AG04450 (cell line): ENCODE measurements at places on chromosomes 4 and X.

DNA sequence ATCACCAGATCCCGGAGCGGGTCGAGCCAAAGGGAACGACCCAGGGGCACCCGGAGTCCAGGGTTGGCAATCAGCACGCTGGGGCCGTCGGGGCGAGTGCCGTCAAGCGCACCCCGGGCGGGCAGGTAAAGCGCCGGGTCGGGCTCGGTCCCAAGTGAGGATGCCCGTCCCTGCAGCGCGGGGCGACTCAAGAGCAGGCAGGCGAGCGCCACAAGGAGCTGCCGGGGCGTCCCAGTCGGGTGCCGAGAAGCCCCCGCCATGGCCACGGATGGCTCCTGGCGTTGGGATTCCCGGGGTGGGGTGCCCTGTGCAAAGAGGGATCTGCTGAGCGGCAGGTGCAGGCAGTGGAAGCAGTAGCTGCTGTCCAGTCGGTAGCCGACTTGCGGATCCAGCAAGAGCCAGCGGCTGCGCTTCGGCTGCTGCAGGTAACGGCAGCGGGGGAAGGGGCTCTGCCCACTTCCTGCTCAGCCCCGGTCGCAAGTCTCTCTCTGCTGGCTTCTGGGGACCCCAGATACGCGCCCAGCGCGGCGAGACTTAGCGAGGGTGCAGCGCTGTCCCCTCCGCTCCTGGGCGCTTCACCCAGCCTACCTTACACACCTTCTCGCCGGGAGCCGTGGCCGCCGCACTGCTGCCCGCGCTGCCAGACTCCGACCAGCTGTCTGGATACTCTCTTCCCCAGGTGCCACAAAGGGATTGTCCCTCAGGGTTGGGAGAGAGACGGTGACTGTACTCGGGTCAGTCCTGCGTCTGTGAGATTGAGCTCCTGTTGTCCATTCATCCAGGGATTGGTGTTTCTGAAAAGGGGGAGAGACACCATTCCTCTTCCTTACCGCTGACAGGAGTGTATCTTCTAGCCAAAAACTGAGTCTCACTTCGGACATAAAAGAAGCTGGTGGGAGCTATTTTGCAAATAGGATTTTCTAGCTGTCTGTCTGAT is at the start of gene FREM3:
TSS of gene FREM3 (minus strand) at position 260 of the 937 bp plus-strand sequence. CDS start at position 260, 0 bp downstream.
- no peak for DNase-seq

DNA sequence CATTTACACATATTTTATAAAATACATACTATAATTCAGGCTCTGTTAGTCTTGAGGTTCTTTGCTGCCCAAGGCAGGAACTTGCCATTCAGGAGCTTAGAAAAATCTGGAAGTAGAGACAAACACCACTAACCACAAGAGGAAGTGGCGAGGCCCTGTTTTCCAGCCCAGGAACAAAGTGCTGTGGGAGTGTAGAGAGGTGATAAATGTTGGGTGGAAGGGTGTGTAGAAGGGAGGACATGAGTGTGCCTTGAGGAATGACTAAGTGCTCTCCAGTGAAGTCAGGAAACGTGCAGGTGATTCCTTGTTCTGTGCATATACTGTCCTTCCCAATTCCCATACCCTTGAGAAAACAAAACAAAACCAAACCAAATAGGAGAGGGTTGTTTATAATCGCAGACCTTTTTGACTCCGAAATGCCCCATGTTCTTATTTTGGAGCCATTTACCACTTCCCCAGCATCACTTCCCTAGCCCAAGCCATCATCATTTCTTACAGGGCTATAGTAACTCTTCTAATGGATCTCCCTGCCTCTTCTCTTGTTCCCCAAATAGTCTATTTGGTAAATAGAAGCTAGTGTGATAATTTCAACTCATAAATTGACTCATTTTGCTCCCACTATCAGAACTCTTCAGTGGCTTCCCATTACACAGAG is 83.2 kb downstream of the GPAT3 start:
- no peak for DNase-seq

DNA sequence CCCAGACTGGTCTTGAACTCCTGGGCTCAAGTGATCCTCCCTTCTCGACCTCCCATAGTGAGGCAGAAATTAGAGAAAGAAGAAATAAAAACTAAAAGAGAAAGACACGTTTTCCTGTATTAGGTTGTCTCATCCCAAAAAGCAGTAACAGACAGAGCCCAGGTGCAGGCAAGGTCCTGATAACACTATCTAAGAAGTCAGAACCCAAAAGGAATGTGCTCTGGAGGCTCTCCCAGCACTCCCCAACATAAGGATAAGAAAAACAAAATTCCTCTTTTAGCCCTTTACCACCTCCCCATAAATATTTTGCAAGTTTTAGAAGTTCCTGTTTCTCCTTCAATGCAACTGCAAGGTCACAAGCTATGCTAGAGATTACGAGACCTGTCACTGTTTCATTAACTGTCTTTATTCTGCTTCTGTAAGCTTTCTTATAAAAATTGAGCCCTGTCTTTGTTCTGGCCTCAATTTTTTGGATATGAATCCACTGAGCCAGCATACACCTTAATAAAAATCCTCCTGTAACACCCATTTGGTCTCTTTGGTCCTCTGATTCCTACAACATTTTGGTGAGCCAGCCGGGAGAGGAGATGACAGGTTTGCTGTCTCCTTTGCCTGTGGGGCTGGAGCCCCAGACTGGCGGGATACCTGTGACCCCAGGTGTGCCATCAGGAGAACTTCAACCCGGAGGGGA is 25.9 kb downstream of the LIAS start:
- DNase-seq = no peak

GRCh38 chr4:185278716-185279115 is 69.3 kb downstream of the SNX25 start:
- no peak for DNase-seq

- no peak for DNase-seq
Observed at GRCh38 chrX:102715967-102716366, 3.7 kb downstream of the GPRASP2 start.

DNA sequence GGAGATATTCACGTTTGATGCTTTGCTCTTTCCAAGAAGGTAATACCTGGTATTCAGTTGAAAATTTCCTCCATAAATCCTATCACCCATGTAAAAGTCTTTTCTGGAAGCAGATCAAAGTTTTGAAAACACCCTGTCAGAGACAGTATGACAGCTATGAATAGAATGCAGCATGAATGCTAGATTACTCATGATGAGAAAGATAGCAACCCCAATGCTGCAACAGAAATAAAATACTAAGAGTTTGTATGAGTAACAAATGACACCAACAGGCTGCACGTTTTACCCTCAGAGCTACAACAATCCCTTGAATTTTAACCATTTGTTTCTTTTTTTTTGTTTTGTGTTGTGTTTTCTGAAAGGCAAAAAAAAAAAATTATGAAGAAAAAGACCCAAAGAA is 108.6 kb downstream of the ARHGAP6 start:
- no peak for DNase-seq

GRCh38 chr4:47675806-47676205 is 162.1 kb downstream of the CORIN start:
- DNase-seq = no peak

DNA sequence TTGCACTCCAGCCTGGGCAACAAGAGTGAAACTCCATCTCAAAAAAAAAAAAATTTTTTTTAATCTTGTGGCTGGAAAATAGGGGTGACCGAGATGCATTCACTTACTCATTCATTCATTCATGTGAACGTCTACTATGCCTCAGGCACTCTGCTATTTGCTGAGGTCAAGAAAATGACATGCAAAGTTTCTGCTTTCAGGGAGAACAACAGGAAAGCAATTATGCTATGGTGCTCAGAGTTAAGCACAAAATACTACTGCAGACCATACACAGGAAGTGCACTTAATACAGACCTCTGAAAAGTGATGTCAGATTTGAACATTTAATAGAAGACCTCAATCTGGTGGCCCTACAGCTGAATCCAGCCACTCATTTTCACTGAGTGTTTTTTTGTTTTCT is 59.6 kb upstream of the DUSP21 start:
- no peak for DNase-seq

GRCh38 chrX:15567886-15568616 is 32.7 kb downstream of the ACE2 start:
- DNase-seq = no peak

GRCh38 chrX:39152106-39152649 is 350.9 kb downstream of the MID1IP1 start:
- no peak for DNase-seq

- no peak for DNase-seq
Observed at GRCh38 chrX:37993176-37993575, 13.2 kb upstream of the SYTL5 start.

- no peak for DNase-seq
Observed at GRCh38 chr4:6076391-6076790, 58.2 kb upstream of the C4orf50 start.

DNA sequence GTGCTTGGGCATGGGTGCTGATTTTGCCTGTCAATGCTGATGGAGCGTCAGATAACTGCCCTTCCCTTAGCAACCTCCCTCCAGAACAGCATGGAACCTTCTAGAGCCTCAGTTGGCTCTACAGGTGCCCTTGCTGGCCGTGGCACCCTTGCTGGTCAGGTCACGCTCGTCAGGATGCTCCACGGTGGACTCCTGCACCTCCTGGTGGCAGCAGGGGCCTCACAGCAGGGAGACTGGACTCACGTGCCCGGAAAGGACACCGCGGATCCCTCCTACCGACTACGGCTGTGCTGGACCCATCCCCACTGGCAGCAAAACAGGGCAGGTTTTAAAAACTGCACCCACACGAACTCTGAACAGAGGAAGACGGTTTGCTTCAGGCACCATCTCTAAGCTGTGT is 82.1 kb upstream of the AFAP1 start:
- DNase-seq = no peak

- DNase-seq = no peak
Observed at GRCh38 chr4:37008199-37008598, 236.3 kb upstream of the NWD2 start.

DNA sequence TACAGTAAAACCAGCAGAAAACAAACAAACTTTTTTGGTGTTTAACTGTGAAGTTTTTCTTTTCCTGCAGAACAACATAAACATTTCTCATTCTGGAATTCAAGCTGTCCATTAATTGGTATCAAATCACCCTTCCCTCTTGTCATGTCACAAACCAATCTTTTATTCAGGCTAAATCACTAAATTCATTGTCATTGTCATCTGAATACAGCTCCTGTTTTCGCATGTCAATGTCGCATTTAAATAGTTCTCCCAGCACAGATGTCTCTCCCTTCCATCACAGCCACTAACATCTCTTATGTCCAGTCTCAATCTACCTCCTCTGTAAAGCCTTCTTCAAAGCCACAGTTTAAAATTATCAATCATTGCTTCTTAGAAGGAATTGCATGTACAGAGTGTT is 192.1 kb upstream of the PCDH10 start:
- DNase-seq = no peak

DNA sequence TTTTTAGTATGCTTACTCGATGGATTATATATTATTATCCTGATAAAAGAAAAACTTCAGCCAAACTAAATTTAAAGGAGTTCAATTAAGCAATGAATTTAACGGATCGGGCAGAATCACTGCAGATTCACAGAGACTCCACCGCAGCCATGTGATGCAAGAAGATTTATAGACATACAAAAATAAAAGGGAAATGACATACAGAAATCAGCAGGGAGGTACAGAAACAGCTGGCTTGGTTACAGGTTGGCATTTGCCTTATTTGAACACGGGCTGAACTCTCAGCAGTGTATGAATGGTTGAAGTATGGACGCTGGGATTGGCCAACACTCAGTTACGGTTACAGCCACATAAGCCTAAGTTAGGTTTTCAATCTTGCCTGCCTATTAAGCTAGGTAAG is 35.4 kb upstream of the DHRSX start:
- DNase-seq = no peak

DNA sequence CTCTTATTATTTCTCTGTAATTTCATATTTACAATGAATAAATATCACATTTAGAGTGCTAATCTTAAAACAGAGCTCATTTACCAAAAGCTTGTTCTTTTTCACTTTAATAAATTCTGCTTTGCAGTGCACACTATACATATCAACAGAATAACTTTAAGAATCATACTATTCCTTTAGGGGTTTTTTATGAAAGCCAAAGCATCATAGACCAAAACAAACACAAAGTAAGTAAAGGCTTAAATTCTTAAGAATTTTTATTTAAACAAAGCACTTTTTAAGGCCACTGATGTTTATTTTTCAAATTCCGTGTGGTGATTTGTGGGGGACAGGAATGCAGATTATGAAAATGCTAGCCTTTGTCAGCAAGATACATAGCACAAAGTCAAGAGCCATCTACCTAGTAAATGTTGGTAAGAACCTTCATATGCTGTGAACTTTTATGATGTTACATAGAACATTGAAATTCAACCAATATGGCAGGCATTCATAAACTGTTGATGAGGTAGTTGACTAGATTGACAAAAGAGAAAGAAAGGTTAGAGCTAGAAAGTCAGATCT is 17.8 kb downstream of the TIGD2 start:
- peak; percentile 48 for DNase-seq

DNA sequence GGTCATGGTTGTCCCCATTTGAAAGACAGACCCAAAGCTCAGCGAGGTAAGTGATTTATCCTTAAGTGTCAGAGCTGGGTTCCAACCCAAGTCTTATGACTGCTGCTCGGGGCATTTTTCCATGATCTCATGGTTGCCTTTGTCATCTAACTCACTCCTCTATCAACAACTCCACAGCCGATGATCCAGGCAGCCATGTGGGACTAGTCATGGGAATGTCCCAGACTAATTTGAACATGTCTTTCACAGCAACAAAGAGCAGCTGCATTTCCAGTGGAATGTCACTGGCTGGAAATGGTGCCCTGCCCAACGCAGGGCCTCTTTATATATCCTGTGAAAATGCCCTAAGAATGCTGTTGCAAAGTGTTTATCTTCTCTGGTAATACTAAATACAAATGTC is 284.8 kb upstream of the PPARGC1A start:
- no peak for DNase-seq

DNA sequence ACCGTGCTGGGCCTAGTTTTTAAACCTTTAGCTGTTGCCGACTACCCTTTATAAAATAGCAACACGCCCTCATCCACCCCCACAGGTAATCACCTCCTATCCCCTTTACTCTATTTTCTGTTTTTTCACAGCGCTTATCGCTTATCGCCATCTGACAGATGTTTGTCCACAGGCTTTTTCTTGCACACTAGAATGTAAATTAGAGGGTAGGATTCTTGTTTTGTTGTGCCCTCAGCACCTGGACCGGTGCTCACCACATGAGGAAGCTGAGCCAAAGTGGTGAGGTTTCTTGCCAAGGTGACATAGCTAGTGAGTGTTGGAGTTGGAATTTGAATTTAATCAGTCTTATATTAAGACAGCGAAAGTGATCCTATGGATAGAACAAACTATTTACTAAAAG is 2.9 kb upstream of the RBBP7 start:
- no peak for DNase-seq

- DNase-seq = peak; percentile 74
Observed at GRCh38 chr4:84966382-84967242, at the start of gene WDFY3. WDFY3 (minus strand) TSS chr4:84966690; CDS start chr4:84860591, 106,099 bp downstream.
